Sigmoid colon (tissue), 7 donors: ENCODE measurements at places on chromosomes 5 and 9. TPM values are rescaled to one million over a fixed set of nuclear protein-coding genes. Genes with fewer than 3 reads are reported as not detected.

The C9orf57 gene
- not detected for total RNA-seq

DNA sequence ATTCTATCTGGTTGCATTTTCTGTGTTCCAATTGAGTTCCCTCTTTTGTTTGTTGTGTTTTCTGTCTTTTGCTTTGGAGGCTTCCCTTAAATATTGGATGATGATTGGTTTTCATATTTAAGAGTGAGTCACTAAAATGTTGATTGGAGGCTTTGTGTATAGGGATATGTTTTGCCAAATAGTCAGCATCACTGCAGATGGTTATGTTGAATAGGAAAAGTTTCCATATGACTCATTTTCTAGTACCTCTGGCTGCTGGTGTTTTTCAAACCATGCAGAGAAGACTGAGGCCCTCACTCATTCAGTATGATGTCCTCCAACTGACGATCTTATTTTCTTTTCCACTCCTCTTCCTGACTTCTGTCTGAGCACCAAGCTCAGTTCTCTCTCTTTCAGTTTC, 1290.0 kb downstream of the EFNA5 start:
- no peak overlapping the region for H3K27ac ChIP-seq
- no peak overlapping the region for H3K4me3 ChIP-seq
- H3K27me3 ChIP-seq: no peaks in the 10 kb centered on the region
- no peak for DNase-seq
- no peaks in the 10 kb centered on the region for H3K4me1 ChIP-seq

The DEPDC1B gene
- total RNA-seq: not detected

DNA sequence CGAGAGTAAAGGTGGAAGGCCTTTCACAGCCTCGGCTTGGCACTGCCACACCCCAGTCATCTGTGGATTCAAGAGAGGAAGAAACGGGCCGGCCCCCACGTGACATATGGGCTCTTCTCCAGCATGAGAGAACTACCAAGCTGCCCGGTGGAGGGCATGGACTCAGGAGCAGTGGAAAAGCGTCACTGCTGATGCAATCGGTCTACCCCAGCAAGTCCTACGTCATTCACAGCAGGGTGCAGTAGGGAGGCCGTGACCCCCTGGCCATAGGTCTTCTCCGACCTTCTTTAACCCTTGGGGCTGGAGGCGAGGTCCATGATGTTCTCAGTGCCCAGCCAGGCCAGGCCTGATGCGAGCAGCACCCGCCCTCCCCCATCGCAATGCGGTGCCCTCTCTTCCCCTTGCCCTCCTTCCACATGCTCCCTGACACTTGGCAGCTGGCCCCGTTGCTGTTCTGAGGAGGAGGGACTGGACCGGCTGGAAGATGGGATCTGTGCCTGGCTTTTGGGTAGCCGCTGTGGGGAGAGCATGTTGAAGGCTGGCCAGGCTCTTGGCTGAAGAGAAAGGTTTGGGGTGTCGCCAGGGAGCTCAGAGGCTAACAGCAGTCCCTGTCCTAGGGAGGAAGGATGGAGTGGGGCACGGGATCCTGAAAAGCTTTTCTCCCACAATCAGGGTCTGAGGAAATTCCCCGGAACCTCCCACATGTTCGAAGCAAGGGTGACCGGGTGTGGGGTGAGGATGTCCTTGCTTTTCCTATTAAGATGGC, 89.8 kb downstream of the LIFR start:
- DNase-seq: peak; percentile 88
- no peaks in the 10 kb centered on the region for H3K4me1 ChIP-seq
- no peak overlapping the region for H3K4me3 ChIP-seq
- H3K36me3 ChIP-seq: no peaks in the 10 kb centered on the region

- no peaks in the 10 kb centered on the region for H3K36me3 ChIP-seq
- H3K4me1 ChIP-seq: peaks cover 12% of the 10 kb centered on the region
- no peak for DNase-seq
- H3K27ac ChIP-seq: no peak within 1 kb of the TSS
Measured at GRCh38 chr5:90558344-90559192, at the start of gene ADGRV1. Gene ADGRV1, plus strand, starts transcription at chr5:90558797. Its CDS starts 99 bp downstream, at chr5:90558896.
